NCI-H1048 (cell line): ENCODE measurements at places on chromosomes 16 and 17.

GRCh38 chr17:27461192-27461859 is 5.1 kb downstream of the KSR1 start:
- DNase-seq = no peak

DNA sequence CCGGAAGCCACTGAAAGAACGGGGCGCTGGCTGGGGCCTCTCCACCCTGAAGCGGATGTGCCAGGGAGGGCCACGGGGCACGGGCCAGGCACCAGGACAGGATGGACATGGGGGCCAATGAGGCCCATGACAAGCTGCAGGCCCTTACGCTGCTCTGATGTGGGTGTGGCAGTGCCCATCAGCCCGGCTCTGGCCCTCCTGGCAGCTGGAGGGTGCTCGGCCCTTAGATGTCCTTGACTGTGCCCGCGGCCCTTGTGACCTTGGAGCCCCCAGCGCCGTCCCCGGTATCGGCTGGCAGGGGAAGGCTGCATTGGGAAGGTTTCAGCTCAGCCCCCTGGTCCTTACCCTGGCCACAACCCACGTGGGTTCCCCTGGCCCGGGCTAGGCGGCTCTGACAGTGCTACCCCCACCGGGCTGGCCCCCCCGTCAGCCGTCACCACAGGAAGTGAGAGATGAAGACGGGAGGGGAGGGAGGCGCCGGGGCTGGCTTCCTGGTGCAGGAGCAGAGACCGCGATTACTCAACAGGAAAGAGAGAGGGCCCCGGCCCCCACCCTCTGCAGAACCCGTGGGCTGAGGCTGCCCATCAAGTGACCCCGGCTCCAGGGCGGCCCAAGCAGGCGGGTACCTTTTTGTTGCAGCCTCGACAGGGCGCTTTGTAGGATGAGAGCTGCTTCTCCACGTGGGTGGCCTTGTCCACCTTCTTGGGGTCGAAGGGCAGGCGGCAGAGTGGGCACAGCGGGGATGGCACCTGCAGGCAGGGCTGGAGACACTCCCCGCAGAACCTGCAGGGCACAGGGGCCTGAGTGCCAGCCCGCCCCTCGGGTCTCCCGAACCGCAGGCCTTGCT is 5.3 kb downstream of the RNF166 start:
- DNase-seq = no peak

DNA sequence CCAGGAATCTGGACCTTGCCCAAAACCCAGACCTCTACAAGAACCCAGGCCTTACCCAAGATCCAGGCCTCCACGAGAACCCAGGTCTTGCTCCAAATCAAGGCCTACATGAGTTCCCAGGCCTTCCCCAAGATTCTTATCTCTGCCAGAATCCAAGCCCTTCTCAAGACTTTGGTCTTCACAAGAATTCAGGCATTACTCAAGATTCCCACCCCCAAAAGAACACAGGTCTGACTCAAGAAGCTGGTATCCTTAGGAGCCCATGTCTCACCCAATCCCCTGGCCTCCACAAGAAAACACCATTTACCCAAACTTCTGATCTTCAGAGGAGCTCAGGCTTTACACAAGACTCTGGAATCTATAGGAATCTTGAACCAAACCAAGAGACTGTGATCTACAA is 2.6 kb downstream of the SPEM3 start:
- DNase-seq = no peak

- no peak for DNase-seq
Observed at GRCh38 chr16:77488652-77489051, 53.8 kb upstream of the ADAMTS18 start.

DNA sequence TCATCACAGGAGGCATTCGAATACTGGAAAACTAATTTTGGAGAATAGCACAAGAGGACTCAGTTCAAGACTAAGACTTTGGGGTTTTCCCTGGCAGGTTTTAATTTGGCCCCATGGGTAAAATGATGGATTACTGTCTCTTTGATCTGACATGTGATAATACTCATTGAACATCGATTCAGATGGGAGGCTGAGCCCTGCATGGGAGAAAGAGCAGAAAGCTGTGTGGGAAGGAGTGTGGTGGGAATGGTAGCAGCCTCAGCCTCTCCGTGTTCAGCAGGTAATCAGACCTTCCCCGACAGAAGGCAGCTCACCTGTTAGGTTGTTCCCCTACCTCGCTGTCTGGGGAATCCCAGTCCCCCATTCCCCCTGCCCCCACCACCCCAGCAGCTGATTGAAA is 124.7 kb upstream of the TNRC6C start:
- DNase-seq = no peak

GRCh38 chr17:44308320-44308818 is at the start of gene RUNDC3A:
RUNDC3A (plus strand) TSS chr17:44308601; CDS start chr17:44308833, 232 bp downstream.
- peak; percentile 60 for DNase-seq

DNA sequence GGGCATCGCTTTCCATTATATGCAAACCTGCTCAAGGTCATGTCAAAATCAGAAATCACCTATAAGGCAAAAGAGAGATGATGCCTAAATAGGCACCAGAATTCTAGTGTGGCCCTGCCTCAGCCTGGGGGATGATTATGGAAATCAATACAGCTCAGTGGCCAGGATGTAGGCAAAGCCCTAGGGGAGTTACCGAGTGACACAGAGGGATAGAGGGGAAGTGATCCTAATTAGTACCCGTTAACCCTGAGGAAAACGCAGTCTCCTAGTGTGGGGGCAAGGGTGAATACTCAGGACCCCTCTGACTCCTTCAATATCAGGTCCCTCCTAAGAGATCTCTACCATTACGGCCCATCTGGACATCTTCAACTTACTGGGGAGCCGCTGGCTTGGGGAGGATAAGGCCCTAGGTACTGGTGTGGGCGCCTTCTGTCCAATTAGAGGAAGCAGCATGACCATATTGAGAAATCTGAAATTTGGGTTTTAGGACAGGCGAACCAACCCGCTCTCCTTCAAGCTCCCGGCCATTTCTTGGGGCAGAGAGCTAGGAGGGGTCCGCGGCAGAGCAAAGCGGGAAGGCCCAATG is 725 bp downstream of the NT5C3B start:
- DNase-seq = no peak

DNA sequence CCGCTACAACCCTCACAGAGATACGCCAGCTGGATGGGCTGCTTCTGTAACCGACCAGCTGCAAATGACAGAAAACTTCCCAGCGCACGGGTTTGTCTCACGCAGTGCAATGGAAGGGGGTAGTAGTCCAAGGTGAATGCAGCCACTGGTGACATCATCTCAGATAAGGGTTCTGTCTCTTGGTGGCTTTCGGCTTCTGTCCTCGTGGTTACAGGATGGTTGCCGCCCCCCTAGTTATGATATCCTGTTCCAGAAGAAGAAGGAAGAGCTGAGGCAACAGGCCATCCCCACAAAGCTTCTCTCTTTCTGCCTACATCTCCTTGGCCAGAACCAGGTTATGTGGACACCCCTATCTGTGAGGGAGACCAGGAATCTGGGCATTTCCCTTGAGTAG is 40.3 kb upstream of the BAHCC1 start:
- no peak for DNase-seq
